Dermis blood vessel endothelial cell (primary cell): ENCODE measurements at places on chromosomes 2 and 18.

DNA sequence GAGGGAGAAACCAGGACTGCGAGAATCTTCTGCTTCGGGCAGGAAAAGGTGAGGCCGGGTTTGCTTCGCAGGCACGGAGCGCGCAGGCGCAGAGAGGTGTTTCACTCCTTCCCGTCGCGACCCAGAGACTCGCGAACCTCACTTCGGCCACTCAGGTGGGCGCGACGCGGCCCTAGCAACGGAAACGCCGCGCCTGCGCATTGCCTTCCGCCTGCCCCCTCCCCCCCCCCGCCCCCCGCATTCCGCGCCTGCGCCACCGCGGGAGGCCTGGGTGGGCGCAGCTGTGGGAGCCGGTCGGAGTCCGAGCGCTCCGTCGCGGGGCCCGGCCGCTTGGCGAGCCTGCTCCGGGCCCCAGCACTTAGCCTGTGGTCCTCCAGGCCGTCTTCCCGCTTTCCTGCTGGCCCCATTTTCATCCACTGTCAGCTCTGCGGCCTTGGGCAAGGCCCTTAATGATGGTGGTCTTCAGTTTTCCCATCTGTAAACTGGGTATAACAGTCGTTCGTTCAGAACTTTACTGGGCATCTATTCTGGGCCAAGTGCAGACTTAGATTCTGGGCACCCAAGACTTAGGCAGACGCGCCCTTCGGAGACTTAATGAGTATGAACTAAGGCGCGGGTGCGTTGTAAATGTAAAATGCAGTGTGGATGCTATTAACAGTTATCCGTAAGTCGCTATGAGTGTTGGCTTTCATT, 62.1 kb upstream of the ACKR3 start:
- peak; percentile 61 for DNase-seq

DNA sequence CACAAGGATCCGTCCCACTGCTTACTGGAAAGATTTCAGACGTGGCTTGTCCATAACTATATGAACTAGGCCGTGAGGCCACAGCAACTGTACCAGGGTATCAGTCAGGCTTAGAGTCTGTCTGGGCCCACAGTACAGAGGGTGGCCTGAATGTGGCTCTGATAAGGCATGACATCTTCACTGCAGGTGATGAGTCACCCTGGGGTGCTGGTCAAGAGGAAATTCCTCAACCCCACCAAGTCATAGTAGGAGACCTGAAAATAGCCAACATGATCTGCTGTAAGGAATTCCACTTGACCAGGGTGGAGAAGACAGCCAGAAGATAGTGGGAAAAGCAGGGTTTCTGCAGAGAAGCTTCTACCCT, 107.7 kb downstream of the INHBB start:
- DNase-seq: no peak

DNA sequence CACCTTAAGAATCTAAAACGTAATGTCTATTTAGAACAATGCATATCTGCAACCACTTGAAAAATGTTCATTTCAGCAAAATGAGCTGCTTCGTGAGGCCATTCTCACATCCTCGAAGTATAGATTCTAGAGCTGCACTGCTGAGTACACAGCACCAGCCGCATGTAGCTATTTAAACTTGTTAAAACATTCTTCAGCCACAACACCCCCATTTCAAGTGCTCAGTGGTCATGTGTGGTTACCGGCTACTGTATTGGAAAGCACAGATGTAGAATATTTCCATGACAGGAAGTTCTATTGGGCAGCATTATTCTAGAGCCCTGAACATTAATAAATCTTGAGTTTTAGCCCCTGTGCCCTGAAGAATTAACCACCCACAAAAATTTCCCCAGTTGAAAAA, 35.0 kb downstream of the SUMO1 start:
- DNase-seq: no peak

DNA sequence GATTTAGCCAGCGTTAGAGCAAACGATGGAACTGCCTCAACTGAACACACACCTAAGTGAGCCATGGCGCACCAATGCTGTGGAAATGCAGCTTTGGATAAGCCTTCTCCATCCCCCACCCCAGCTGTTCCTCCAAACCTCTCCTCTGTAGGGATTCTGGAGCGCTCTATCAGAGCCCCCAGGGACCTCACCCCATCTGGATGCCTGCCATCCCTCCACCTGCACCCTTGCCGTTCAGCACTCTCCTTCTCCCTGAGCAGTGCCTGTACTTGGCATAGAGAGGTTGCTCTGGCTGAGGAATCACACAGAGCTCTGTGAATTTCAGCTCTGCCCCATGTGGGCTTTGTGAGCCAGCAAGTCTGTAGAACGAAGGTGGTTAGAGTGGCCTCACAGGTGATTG, 42.8 kb upstream of the INHBB start:
- DNase-seq: no peak

DNA sequence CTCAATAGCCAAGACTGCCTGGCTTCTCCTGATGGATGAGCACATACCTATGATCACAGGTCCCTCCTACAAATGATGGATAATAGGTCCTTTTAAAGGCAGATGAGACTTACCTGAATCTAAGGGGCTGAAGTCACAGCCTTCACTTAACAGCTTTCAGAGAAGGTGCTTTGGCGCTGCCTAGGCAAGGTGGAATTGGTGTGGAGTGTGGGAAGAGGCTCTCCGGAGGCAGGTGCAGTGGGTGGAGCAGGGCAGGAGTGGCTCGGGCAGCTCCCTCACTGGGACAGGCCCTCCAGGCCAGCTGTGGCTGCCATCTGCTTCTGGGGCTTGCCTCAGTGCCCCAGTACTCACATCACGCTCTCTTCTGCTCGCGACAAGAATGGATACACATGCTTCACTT, 99.0 kb upstream of the TPO start:
- DNase-seq: no peak

DNA sequence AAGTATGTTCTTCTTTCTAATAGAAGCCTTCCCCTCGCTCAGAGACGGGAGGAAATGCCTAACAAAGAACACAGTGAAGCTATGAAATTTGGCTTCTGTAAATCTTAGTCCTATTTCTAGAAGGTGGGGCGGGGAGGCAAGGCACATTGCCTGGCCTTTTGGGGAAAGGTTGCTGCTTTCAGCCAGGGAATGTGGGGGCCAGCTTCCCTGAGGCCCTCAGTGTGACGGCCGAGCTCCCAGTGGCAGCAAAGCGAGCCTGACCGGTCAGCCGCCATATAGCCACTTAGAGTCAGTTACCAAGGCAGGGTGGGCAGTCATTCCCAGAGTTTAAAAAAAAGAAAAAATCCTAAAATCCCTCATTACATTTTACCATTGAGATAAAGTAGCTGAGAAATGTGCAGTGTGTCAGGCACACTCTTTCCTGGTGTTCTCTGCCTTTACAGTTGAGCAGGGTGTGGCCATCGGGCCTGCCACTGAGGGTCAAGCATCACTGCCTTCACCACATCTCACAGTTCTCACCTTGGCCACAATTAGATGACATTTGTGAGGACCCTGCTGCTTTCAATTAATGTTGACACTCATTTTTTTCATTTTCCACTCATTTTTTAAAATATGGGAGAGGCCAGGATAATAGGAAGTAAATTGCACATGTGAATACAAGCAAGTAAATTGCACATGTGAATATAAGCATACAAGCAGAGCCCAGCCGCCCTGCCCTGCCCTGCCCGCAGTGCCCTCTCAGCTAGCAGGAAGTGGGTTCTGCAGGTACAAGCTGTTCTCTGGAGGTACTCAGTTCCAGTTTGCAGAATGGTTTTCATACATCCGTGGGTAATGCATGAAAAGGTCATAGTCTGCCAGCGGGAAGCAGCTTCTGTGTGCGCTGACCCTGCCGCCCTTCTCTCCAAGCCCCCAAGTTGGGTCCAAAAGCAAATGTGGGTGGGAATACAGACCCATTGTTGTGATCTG, 76.9 kb downstream of the WDSUB1 start:
- no peak for DNase-seq

GRCh38 chr2:238106698-238107524, 6.8 kb downstream of the ESPNL start:
- DNase-seq: peak; percentile 30

DNA sequence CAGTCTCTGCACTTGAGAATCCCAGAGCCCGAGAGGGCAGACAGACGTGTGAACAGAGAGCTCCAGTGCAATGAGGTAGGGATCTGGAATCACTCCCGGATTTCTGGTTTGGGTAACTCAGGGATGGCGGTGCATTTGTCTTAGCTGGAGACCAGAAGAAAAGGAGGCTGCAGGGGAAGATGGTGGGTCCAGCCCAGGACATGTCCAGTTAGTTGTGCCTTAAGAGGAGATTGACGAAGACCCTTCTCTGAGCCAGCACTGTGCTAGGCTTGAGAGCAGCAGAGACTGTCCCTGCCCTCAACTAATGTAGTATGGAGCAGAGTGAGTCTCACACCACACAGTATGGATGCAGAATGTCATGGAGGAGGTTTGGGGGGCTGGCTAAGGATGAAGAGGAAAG, 150.6 kb upstream of the COPS8 start:
- no peak for DNase-seq

- DNase-seq: no peak
Measured at GRCh38 chr18:44723411-44723810, 42.7 kb downstream of the SETBP1 start.

GRCh38 chr2:45965871-45966498, 314.5 kb downstream of the PRKCE start:
- no peak for DNase-seq

GRCh38 chr2:43636621-43637020, 439 bp upstream of the PLEKHH2 start:
- DNase-seq: no peak

- no peak for DNase-seq
Measured at GRCh38 chr2:46469700-46470099, 9.7 kb upstream of the TMEM247 start.

GRCh38 chr2:231701456-231702373, 6.6 kb upstream of the PTMA start:
- DNase-seq: no peak

DNA sequence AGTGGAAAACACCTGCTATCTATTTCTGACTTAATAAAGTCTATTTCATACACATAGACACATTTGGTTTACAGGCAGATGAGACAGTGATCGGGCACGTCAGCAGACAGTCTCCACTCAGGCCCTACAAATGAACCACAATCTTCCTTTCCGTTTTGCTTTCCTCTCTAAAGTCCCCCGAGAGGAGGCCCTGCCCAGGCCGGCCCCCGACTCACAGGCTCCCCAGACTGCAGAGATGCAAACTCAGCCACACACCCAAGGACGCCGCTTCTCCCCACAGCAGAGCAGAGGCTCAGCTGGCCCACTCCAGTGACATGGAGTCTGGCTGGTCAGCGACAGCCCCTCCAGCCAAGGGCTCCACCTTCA, 9.3 kb upstream of the MTERF4 start:
- no peak for DNase-seq

- no peak for DNase-seq
Measured at GRCh38 chr2:64937687-64938491, 51.3 kb upstream of the SLC1A4 start.

DNA sequence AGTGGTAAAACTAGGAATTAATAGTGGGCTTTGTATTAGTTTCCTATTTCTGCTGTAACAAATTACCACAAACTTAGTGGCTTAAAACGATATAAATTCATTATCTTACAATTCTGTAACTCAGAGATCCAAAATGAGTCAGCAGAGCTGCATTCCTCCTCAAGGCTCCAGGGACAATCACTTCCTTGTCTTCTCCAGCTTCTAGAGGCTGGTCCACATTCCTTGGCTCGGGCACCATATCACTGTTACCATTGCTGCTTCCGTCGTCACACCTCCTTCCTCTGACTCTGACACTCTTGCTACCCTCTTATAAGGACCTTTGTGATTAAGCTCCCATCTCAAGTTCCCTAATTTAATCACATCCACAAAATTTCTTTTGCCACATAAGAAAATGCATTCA, 567.8 kb upstream of the KLHL29 start:
- DNase-seq: no peak
